Activated CD8-positive, alpha-beta memory T cell treated with anti-CD3 and anti-CD28 coated beads, Interleukin-2, amount 10 ng/mL, durations not matched to agents 7 days and 5 days (primary cell): ENCODE measurements at places on chromosomes 5 and 9. TPM values are rescaled to one million over a fixed set of nuclear protein-coding genes. Genes with fewer than 3 reads are reported as not detected.

GRCh38 chr5:126837906-126838539, 61.1 kb downstream of the LMNB1 start:
- DNase-seq = no peak
- H3K27ac ChIP-seq = no peak overlapping the region
- H3K27me3 ChIP-seq = no peaks in the 10 kb centered on the region
- peaks cover 50% of the 10 kb centered on the region for H3K36me3 ChIP-seq

DNA sequence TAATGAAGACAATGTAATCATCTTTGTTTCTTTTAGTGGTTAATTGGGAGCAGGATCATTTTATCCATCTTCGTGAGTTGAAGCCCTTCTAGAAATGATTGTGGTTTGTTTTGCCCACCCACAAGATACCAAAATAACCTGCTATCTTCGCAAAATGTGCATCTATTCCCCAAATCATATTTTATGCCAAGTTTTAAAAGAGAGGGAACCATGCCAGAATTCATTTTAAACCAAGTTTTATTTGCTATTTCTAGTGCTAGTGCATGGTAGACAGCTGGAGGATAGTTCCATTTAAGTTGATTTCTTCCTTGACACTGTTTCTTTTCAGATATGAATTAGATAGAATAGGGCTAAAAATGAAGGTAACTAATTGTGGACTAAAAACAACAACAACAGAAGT, 104.2 kb downstream of the RAB3C start:
- no peaks in the 10 kb centered on the region for H3K27me3 ChIP-seq
- no peak overlapping the region for H3K4me3 ChIP-seq
- no peaks in the 10 kb centered on the region for H3K36me3 ChIP-seq

DNA sequence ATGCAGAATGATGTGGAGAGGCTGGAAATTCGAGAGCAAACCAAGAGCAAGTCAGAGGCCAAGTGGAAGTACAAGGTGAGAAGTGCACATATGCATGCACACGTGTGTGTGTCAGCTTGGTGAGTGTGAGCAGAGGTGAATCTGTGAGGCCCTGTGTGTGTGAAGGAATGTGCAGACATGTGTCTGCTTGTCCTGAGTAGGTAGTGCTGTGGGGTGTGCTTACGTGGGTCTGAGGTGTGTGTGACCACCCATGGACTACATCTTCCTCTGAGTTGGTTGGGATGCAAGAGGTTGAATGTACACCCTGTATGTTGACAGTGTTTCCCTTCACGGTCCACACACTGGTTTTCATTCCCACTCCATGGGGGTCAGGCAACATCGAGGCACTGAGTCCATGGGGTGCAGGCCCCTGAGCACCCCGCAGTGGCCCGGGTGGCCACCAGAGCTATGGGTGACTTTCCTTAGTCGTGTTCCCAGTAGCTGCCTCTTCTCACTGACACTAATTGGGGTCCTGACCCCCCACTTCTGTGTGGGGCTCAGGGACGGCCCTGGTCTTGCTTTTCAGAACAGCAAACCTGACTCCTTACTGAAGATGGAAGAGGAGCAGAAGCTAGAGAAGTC, 86.7 kb downstream of the PHF2 start:
- H3K4me1 ChIP-seq = no peaks in the 10 kb centered on the region
- DNase-seq = no peak
- H3K27ac ChIP-seq = no peak overlapping the region
- H3K4me3 ChIP-seq = no peak overlapping the region

DNA sequence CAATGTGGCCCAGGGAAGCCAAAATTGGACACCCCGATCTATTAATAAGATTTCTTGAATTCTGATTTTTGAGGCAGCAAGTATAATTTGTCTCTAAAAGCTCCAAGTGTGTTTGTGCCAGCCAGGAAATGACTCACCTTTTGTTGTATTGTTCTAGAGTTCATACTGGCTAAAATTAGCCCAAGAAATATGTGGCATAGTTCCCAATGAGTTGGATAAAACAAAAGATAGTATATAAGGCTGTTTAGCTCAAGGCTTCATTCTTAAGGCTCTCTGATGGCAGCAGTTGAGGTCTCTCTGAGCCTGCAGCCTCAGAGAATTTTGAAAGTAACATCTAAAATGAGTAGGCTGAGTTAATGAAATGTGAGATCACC, 21.6 kb downstream of the HMGXB3 start:
- peaks cover 62% of the 10 kb centered on the region for H3K36me3 ChIP-seq
- H3K4me1 ChIP-seq = peaks cover 25% of the 10 kb centered on the region
- peak overlapping the region; percentile 27 for H3K27ac ChIP-seq
- no peak for DNase-seq

DNA sequence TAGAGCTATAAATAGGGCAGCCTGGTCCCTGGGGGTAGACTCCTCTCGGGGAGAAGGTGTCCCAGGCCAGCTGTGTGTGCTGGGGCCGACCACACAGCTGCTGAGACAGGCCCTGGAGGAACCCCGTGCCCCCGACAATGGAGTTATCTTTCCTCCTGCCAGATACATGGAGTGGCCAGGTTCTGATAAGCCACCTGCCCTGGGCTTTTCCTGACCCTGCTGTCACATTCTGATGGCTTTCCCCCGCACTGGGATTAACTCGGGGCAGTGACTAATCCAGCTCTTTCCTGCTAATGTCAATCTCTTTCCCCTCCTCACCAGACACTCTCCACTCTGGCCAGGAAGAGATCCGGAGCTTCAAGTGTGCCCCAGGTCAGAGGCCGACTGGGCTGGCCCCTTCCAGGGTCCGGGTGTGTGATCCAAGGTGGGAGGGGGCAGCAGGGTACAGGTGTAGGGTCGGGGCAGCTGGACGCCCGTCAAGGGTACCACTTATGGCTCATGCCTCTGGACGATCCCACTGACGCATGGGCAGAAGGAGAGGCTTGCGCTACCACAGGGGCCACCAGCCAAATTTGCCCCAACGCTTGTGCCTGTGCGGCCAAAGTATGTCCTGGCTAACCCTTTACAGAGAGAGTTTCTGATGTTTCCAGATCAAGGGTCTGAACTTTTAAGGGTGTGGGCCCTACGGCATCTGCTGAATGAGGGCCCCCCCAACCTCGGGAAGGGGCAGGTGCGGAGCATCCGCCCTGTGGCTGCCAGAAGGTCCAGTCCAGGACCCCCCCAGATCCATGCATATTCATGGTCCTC, 20.6 kb upstream of the COL5A1 start:
- no peaks in the 10 kb centered on the region for H3K27me3 ChIP-seq
- peak; percentile 3 for DNase-seq
- no peaks in the 10 kb centered on the region for H3K4me1 ChIP-seq
- no peak overlapping the region for H3K27ac ChIP-seq

- no peak overlapping the region for H3K27ac ChIP-seq
- H3K4me1 ChIP-seq = no peaks in the 10 kb centered on the region
- H3K36me3 ChIP-seq = peaks cover 83% of the 10 kb centered on the region
- H3K27me3 ChIP-seq = no peaks in the 10 kb centered on the region
- DNase-seq = no peak
These were observed 192.4 kb downstream of the DOCK8 start for GRCh38 chr9:406886-407654.

- H3K4me1 ChIP-seq = peaks cover 21% of the 10 kb centered on the region
- no peaks in the 10 kb centered on the region for H3K27me3 ChIP-seq
- DNase-seq = no peak
- peaks cover 7% of the 10 kb centered on the region for H3K36me3 ChIP-seq
- H3K27ac ChIP-seq = peak overlapping the region; percentile 90
These were observed 685 bp upstream of the NIPSNAP3A start for GRCh38 chr9:104746798-104747197.

GRCh38 chr5:107634981-107635848, 35.5 kb downstream of the EFNA5 start:
- H3K36me3 ChIP-seq = no peaks in the 10 kb centered on the region
- no peak for DNase-seq
- no peak overlapping the region for H3K27ac ChIP-seq
- peaks cover 10% of the 10 kb centered on the region for H3K27me3 ChIP-seq
- H3K4me3 ChIP-seq = no peak overlapping the region

DNA sequence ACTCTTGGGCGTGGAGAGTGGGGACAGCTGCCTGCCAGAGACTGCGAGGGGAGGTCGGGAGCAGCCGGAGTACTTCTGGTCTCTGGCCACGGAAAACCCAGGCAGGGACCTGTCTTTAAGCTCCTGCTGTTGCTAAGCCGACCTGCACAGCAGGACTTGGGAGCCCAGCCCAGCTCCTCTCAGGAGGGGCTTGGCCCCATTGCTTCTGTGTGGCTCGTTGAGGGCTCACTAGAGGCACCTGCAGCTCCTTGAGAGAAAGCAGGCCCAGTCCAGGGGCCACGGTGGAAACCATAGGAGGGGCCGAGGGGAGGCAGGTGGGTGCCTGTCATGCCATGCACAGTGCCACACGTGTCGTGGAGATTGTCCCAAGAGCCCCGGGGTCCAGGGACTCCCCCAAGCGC, 3.3 kb upstream of the LCN2 start:
- no peak overlapping the region for H3K4me3 ChIP-seq
- no peak for DNase-seq
- peaks cover 12% of the 10 kb centered on the region for H3K4me1 ChIP-seq
- no peak overlapping the region for H3K27ac ChIP-seq
- no peaks in the 10 kb centered on the region for H3K27me3 ChIP-seq

GRCh38 chr9:127742435-127743088, 7.5 kb upstream of the TOR2A start:
- peaks cover 39% of the 10 kb centered on the region for H3K36me3 ChIP-seq
- H3K27ac ChIP-seq = no peak overlapping the region
- no peak for DNase-seq
- no peaks in the 10 kb centered on the region for H3K27me3 ChIP-seq
- peaks cover 4% of the 10 kb centered on the region for H3K4me1 ChIP-seq
- H3K4me3 ChIP-seq = no peak overlapping the region

DNA sequence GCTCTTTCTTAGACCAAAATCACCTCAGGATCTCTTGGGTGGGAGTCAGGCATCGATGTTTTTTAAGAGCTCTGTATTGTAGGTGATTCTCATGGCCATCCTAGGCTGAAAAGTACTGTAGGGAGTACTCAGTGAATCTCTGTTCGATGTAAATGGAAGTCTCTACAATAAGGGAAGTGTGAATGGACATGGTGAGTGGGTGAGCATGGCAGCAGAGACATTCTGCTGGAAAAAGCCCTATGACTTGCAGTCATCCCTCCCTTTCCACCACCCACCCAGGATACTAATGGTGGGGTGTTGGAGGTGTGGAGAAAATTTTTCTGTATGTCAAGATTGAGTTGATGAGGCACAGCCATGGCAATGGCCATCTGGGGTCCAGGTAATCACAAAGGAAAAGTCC, 30.9 kb downstream of the ZNF366 start:
- H3K36me3 ChIP-seq = no peaks in the 10 kb centered on the region
- H3K27ac ChIP-seq = no peak overlapping the region
- H3K27me3 ChIP-seq = peaks cover 40% of the 10 kb centered on the region
- H3K4me3 ChIP-seq = no peak overlapping the region

DNA sequence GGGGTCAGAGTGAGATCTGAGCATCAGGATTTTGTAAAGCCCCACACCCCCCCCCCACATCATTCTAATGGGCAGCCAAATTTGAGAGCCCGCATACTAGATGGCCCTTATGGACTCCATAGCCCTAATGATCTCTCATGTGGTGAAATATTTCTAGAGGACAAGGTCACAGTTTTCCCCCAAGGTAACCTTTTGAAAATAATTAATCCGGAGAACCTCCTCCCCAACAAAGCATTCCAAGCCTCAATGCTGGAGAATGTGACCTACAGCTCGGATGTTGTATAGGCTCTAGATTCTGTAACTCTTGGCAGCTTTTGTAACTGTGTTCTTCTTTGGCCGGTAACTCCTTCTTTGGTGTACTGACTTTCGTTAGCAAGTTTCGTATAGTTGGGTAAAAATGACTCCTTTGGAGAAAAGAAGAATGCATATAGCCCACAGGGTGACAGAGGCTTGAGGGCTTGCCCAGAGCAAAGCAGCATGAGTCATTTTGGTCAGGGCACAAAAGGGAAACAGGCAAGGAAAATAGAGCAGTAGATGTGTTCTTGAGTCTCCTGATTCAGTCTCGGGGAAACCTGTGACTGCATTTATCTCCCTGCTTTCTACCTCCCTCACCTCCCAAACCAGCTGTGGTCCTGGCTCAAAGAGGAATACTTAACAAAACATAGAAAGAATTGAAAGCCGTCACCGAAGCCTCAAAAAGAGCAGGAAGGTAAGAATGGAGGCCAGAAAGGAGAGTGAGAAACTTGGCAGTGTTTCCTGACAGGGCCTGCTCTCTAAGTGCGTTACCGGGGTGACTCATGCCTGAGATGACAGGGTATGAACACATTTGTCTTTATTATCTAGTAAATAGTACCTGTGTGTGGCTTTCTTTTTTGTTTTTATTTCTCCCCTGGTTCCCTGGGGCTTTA, 6.6 kb upstream of the XPA start:
- peaks cover 29% of the 10 kb centered on the region for H3K4me1 ChIP-seq
- H3K27me3 ChIP-seq = peaks cover 27% of the 10 kb centered on the region
- peak; percentile 49 for DNase-seq
- H3K27ac ChIP-seq = peak overlapping the region; percentile 85
- H3K36me3 ChIP-seq = no peaks in the 10 kb centered on the region
- H3K4me3 ChIP-seq = no peak overlapping the region

GRCh38 chr9:132211570-132211969, 49.7 kb downstream of the NTNG2 start:
- H3K27me3 ChIP-seq = no peaks in the 10 kb centered on the region
- no peaks in the 10 kb centered on the region for H3K36me3 ChIP-seq
- H3K4me1 ChIP-seq = peaks cover 12% of the 10 kb centered on the region
- H3K27ac ChIP-seq = no peak overlapping the region
- H3K4me3 ChIP-seq = no peak overlapping the region

DNA sequence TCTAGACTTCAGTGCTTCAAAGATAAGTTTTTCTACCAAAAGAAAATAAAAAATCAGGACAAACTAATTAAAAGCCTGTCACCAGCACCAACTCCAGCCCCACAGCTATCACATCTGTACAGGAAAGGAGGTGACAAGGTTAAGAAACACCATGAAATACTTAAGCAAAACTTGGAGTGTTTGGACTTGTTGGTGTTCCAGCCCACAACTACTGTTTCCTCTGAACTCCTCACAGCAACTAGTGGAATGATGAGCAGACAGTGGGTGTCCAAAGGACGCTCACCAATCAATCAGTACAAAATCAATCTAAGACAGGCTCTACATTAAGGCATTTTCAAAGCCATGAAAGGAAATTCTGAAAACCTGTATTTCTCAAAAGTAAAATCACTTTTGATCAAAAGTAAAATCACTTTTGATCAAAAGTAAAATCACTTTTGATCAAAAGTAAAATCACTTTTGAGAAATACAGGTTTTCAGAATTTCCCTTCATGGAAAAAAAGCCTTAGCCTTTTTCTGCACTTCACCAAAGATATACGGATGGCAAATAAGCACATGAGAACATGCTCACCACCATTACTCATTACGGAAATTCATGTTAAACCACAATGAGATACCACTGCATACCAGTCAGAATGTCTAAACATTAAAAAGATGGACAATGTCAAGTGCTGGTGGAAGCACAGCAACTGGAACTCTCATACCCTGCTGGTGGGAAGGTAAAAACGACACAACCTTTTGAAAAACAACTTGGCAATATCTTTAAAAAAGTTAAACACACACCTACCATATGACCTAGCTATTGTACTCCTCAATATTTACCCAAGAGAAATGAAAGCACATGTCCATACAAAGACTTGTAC, 79.7 kb downstream of the MED27 start:
- H3K36me3 ChIP-seq = peaks cover 30% of the 10 kb centered on the region
- peaks cover 54% of the 10 kb centered on the region for H3K4me1 ChIP-seq
- H3K27me3 ChIP-seq = peaks cover 5% of the 10 kb centered on the region
- H3K27ac ChIP-seq = peak overlapping the region; percentile 25

C7 gene
- not detected for total RNA-seq

LNPEP gene
- 80.4 TPM for total RNA-seq

IL5 gene
- 20.0 TPM for total RNA-seq

MAP3K1 gene
- total RNA-seq = 20.9 TPM

CCL28 gene
- total RNA-seq = 11.6 TPM

IL17B gene
- not detected for total RNA-seq
